Stimulated activated CD8-positive, alpha-beta memory T cell treated with anti-CD3 and anti-CD28 coated beads, Interleukin-7, amount 100 ng/mL, for 1 hour (primary cell): ENCODE measurements at places on chromosomes 7 and 10.

DNA sequence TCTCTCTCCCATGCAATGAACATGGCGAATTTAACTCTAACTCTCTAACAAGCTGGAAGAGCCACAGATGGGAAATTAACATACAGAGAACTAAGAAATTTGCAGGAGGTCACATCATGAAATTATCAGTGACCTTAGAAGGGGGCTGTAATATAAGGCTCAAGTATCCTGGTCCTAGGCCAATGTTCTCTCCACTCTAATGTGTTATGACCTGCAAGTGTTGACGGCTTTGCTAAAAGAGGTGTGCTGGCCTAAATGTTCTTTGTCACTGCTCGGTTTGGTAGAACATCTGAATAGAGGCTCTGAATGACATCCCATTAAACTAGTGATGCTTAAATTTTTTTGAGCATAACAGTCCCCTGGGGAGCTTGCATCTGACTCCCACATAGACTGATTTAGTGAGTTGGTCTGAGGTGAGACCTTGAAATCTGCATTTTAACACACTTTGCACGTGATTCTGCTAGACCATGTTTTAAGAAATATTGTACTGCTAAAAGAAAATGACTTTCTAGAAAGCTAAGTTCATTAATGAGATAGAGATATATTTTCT lies 129.3 kb downstream of the GFRA1 start:
- DNase-seq = no peak

DNA sequence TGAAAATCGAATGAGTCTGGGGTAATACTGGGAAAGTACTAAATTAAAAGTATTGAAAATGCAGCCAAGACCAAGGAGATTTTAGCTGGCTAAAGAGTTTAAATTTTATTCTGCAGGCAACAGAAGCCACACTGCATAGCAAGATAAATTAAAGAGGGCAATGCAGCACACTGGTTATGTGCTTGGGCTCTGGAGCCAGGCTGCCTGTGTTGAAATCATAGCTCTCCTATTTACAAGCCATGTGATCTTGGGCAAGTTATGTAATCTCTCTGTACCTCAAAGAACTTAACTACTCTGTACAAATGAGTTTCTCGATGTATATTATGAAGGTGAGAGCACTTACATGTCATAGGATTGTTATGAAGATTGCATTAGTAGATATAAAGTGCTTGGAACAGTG lies 9.9 kb downstream of the SLC25A13 start:
- DNase-seq = no peak

DNA sequence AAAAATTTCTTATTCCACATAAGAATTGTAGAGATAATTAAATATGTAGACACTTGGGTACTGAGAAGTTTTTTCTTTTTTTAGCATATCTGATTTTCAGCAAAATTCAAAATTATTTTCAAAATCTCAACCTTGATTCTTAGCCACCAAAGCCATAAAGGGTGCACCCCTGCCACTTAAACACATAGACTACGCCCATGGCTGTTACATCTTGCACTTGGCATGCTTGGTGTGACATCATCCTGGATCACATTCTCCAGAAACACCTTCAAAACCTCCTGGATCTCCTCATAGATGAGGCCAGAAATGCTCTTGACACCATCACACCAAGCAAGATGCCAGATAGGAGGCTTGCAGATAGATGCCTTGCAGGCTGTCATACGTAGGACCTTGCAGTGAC lies 89.1 kb upstream of the KLF14 start:
- DNase-seq = no peak

GRCh38 chr10:62025134-62025794 lies 123.8 kb downstream of the ARID5B start:
- DNase-seq = no peak

GRCh38 chr7:106329408-106329807 lies 44.6 kb upstream of the NAMPT start:
- no peak for DNase-seq

GRCh38 chr10:117413928-117414618 lies 38.8 kb upstream of the PDZD8 start:
- DNase-seq = no peak

DNA sequence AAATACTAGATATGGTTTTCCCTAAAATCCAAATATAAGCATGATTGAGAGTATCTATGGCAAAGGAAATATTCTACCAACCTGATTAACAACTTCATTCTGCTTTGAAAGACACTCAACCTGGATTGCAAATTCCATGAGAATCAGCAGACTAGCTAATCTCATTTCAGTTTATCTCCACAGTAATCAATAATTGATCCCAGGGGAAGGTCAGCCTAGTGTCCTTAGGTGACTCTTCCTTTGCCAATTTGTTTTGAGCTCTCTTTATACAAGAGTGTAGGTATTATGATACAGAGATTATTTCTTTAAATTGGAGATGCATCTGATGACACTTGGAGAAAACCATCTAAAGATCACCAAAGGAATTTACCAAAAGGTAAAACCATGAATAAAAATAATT lies 100.3 kb downstream of the GRM8 start:
- DNase-seq = no peak

DNA sequence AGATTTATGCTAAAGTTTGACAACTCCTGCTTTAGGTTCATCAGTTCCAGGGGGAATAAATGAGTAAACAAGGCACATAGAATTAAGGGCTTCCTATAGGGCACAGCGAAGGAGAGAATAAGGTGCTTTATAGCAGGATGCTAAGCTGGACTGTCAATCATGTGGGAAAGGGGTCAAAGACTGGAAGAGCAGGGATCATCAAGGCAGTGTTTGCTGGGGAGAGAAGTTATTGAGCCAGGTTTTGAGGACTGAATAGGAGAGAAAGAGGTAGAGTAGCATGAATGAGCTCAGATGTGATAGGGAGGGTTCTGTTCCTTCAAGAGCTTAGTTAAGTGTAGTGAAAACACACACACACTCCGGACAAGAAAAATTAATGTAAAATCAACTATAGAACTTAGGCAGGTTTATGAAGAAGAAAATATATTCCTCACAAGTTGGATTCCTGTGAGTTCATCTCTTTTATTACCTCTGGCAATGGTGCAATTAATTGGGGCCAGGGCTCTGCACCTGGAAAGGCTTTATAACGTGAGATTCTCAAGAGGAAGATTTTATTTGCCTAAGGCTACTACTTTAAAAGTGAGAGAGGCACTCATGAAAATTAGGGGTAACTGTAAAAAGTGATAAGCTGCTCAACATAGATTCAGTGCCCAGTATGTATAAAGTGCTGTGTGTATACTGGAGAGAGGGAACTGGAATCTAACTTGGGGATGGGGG lies 222.4 kb downstream of the AUTS2 start:
- DNase-seq = no peak

GRCh38 chr7:116828281-116828680 lies 34.1 kb upstream of the CAPZA2 start:
- DNase-seq = no peak

- DNase-seq = no peak
These were observed 62.7 kb downstream of the LANCL2 start for GRCh38 chr7:55427800-55428199.

GRCh38 chr7:55641811-55642210 lies 69.5 kb upstream of the VOPP1 start:
- DNase-seq = no peak

GRCh38 chr10:130246113-130246512 lies 109.9 kb downstream of the GLRX3 start:
- no peak for DNase-seq

DNA sequence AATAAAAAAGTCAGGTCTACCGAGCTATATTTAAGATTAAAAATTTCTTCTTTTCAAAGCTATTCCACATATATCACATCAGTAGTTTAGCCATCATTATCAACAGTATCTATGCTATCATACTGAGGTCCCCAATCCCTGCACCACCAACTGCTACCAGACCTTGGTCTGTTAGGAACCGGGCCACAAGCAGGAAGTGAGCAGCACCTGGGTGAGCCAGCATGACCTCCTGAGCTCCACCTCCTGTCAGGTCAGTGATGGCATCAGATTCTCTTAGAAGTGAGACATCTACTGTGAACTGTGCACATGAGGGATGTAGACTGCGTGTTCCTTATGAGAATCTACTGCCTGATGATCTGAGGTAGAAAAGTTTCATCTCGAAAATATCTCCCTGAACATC lies 632.1 kb upstream of the KCND2 start:
- no peak for DNase-seq

DNA sequence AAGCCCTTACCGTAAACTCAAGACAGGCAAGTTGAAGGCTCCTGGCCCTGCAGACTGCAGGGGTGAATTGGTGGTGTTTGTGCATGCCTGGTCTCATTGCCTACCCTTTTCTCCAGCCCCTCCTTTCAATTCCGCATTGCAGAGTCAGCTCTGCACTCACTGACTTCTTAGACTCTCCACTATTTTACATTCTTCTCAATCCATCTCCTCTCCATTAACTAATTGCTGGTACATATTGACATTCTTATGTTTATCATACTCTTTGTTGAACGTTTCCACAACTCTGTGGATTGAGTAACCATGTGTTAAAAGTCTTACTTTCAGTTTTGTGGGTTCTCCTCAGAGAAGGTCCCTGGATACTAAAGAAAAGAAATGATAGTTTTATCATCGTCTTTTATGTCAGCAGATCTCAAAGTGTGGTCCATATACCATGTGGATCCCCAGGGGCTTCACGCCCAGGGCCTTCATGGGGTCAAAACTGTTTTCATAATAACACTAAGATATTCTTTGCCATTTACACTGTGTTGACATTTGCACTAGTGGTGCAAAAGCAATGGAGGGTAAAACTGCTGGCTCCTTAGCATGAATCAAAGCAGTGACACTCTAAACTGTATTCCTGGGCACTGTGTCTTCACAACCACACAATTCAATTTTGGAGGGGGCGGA lies 135.4 kb upstream of the FZD1 start:
- DNase-seq = no peak

GRCh38 chr10:132162021-132162531 lies 24.7 kb upstream of the DPYSL4 start:
- DNase-seq = no peak

GRCh38 chr7:4068286-4068685 lies 613.8 kb upstream of the FOXK1 start:
- no peak for DNase-seq

- DNase-seq = no peak
These were observed 18.2 kb downstream of the TCTN3 start for GRCh38 chr10:95675403-95676116.

DNA sequence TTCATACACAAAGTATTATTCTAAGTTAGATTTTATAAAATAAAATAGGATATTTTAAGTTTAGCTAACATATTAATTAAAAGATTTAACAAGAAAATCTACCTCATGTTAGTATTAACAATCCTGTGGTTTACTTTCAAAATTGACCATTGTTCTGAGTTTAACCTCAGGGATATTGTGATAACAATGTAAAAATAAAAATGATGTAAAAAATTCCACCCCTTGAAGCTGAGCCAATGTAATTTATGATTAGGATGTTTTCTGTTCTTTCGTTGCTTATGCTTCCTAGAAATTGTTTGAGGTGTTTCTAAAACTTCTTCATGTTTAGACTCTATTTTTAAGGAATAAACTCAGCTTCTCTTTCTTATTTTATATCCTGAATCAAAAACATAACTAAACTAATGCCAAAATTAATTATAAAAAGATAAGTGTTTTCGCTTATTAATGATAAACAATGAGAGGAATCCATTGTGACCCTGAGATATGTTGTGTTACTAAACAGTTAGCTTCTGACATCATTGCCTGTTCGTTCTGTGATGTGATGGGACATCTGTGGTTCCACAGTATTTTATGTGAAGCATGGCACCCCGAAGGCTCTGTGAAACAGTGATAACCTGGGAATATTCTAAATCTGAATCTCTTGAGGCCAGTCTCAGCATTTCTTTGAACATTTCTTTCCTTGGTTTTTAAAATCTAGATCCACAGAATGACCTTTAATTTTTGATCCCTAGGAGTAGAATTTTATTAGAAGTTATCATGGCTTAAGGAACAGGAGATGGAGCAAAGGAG lies 340.8 kb downstream of the ARL4A start:
- DNase-seq = no peak

- DNase-seq = no peak
These were observed 62.4 kb downstream of the BLNK start for GRCh38 chr10:96208946-96209345.

DNA sequence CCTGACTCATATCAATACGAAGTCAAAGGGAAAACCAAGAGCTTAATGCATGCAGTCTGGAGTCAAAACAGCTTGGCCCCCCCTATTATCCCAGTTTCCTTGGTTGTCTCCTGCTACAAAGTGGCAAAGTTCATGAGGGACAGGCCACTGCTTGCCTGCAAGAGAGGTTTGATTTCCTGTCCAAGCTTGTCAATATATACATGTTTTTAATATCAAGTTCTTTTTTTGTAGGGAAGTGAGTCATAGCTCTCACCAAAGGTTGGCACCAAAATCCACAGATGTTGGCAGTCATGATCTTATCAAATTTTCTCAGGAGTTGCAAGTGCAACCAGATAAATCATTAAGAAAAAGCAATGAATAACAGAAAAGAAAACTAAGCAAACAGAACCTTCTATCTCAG lies 176.8 kb downstream of the COBL start:
- DNase-seq = no peak

GRCh38 chr7:33623267-33623666 lies 282.1 kb upstream of the BMPER start:
- no peak for DNase-seq

GRCh38 chr10:1059902-1060301 lies 3.7 kb downstream of the WDR37 start:
- no peak for DNase-seq

- no peak for DNase-seq
These were observed 203.0 kb upstream of the MEOX2 start for GRCh38 chr7:15889507-15889906.

GRCh38 chr10:62728479-62728878 lies 76.0 kb upstream of the ADO start:
- DNase-seq = no peak

DNA sequence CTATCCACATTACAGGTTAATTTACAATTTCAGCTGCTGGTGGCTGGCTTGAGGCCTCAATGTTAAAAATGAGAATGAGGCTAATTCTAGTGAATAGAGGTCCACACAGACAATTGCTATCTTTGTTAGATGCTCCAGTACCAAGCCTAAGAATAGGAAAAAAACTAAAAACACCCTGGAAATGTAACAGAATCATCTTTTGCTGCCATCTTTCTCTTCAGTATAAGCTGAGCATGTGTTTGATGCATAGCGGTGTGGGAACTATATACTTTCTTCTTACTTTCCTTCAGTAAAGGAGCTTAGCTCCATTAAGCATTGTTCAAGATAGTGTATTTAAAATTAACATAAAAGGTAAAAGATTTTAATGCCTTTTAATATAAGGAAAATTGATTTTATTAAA lies 5.6 kb downstream of the TMEM229A start:
- no peak for DNase-seq
